Mesothelial cell of epicardium (in vitro differentiated cells): ENCODE measurements at places on chromosomes 3 and 15. TPM values are rescaled to one million over a fixed set of nuclear protein-coding genes. Genes with fewer than 3 reads are reported as not detected.

The UROC1 gene
- 0.11 to 0.13 TPM in 2 of 3 replicates, not detected in the other for total RNA-seq

The TMC3 gene
- total RNA-seq, result 0.04 to 0.05 TPM in 2 of 3 replicates, not detected in the other

The TEX55 gene
- not detected in 3 replicates for total RNA-seq

The ZBTB11 gene
- 17.0 to 18.8 TPM (median 17.2 TPM) in 3 replicates for total RNA-seq

The MKRN3 gene
- total RNA-seq, result 0.22 to 0.35 TPM (median 0.34 TPM) in 3 replicates

The CTDSPL gene
- total RNA-seq, result 29.1 to 33.9 TPM (median 29.9 TPM) in 3 replicates

The PLA2G4D gene
- not detected in 3 replicates for total RNA-seq

The PPP2R3A gene
- total RNA-seq, result 18.7 to 19.8 TPM (median 18.9 TPM) in 3 replicates

The RPL15 gene
- total RNA-seq, result 1,989 to 2,052 TPM (median 2,046 TPM) in 3 replicates

The FGF7 gene
- total RNA-seq, result 5.7 to 8.7 TPM (median 7.9 TPM) in 3 replicates

The ZNF501 gene
- 4.0 to 6.2 TPM (median 4.8 TPM) in 3 replicates for total RNA-seq

The CLDN16 gene
- total RNA-seq, result 0.07 to 0.20 TPM (median 0.11 TPM) in 3 replicates

The CLDN18 gene
- not detected in 3 replicates for total RNA-seq

The PAQR5 gene
- 0.59 to 1.2 TPM (median 0.89 TPM) in 3 replicates for total RNA-seq

The KNG1 gene
- total RNA-seq, result not detected in 3 replicates

The PYGO1 gene
- total RNA-seq, result 29.6 to 34.1 TPM (median 30.6 TPM) in 3 replicates

The CHRFAM7A gene
- total RNA-seq, result 0.33 to 1.5 TPM (median 0.99 TPM) in 3 replicates

The STAC gene
- total RNA-seq, result 1.4 to 2.3 TPM (median 1.9 TPM) in 3 replicates

The TJP1 gene
- 147 to 159 TPM (median 154 TPM) in 3 replicates for total RNA-seq

The P2RY13 gene
- total RNA-seq, result not detected in 3 replicates

The ZBTB47 gene
- total RNA-seq, result 22.4 to 23.6 TPM (median 23.0 TPM) in 3 replicates

The ZNF662 gene
- 0.18 to 0.63 TPM (median 0.45 TPM) in 3 replicates for total RNA-seq
